Effector memory CD8-positive, alpha-beta T cell (primary cell): ENCODE measurements at places on chromosomes 11 and 22.
A peak's percentile ranks its signal among the peaks of the same experiment; 100 is the strongest.

- H3K27ac ChIP-seq, result no peak overlapping the region
- H3K27me3 ChIP-seq, result no peaks in the 10 kb centered on the region
Observed at GRCh38 chr11:80321786-80322185, 881.0 kb upstream of the TENM4 start.

GRCh38 chr11:131284041-131284440 lies 86.4 kb upstream of the NTM start:
- H3K36me3 ChIP-seq, result no peaks in the 10 kb centered on the region
- H3K27ac ChIP-seq, result no peak overlapping the region
- H3K4me1 ChIP-seq, result no peaks in the 10 kb centered on the region
- no peak for DNase-seq
- no peaks in the 10 kb centered on the region for H3K27me3 ChIP-seq

GRCh38 chr11:34408580-34409172 lies 30.1 kb upstream of the CAT start:
- H3K4me3 ChIP-seq, result no peak overlapping the region
- peaks cover 10% of the 10 kb centered on the region for H3K4me1 ChIP-seq
- peaks cover 47% of the 10 kb centered on the region for H3K27me3 ChIP-seq
- no peaks in the 10 kb centered on the region for H3K36me3 ChIP-seq
- DNase-seq, result no peak

GRCh38 chr11:15118431-15118830 lies 3.7 kb downstream of the INSC start:
- no peak overlapping the region for H3K4me3 ChIP-seq
- peaks cover 5% of the 10 kb centered on the region for H3K4me1 ChIP-seq
- H3K36me3 ChIP-seq, result no peaks in the 10 kb centered on the region
- peaks cover 80% of the 10 kb centered on the region for H3K27me3 ChIP-seq
- no peak for DNase-seq

- no peaks in the 10 kb centered on the region for H3K27me3 ChIP-seq
- H3K27ac ChIP-seq, result peak overlapping the region; percentile 44
- H3K36me3 ChIP-seq, result peaks cover 17% of the 10 kb centered on the region
- H3K4me1 ChIP-seq, result peaks cover 22% of the 10 kb centered on the region
- DNase-seq, result no peak
Observed at GRCh38 chr22:36457688-36458450, 23.6 kb downstream of the TXN2 start.

DNA sequence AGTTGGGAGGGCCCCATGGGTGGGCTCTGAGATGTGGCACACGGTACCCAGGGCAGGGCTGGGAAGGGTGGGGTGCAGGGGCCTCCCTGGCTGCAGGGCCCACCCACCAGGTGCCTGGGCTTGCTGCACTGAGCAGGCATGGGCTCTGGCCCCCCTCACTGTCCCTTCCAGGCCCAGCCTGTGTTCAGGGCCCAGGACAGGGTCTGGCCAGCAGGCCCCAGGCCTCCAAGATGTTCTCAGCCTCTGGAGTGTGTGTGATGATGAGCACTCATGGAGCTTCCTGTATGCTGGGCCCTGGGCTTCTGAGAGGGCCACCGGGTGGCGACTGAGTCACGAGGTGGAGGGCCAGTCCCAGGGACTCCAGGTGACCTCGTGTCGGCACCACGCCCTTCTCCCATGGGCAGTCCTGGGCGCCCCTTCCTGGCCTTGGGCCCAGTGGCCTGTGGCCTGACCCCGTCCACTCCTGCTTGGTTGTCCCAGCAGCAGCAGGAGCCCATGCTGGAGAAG lies 55.9 kb upstream of the CCDC188 start:
- no peak for DNase-seq
- no peaks in the 10 kb centered on the region for H3K36me3 ChIP-seq
- H3K27me3 ChIP-seq, result peaks cover 6% of the 10 kb centered on the region
- H3K4me1 ChIP-seq, result peaks cover 21% of the 10 kb centered on the region
- H3K4me3 ChIP-seq, result peak overlapping the region; percentile 91
- H3K27ac ChIP-seq, result peak overlapping the region; percentile 95

DNA sequence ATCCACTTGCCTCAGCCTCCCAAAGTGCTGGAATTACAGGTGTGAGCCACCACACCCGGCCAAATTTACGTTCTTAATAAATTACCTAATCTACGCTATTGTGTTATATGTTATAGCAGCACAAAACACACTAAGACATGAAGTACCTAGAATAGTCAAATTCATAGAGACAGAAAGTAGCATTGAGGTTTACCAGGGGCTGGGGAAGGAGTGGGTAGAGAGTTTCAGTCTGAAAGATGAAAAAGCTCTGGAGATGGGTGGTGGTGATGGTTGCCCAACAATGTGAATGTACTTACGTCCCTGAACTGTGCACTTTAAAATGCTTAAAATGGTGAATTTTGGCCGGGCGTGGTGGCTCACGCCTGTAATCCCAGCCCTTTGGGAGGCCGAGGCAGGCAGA lies 65.7 kb upstream of the NUP50 start:
- H3K27ac ChIP-seq, result no peak overlapping the region
- no peak for DNase-seq
- H3K36me3 ChIP-seq, result no peaks in the 10 kb centered on the region
- H3K27me3 ChIP-seq, result peaks cover 91% of the 10 kb centered on the region
- H3K4me1 ChIP-seq, result peaks cover 1% of the 10 kb centered on the region
- no peak overlapping the region for H3K4me3 ChIP-seq

GRCh38 chr11:69170704-69171103 lies 15.0 kb downstream of the SMIM38 start:
- no peaks in the 10 kb centered on the region for H3K36me3 ChIP-seq
- no peak overlapping the region for H3K4me3 ChIP-seq
- no peak overlapping the region for H3K27ac ChIP-seq
- no peaks in the 10 kb centered on the region for H3K4me1 ChIP-seq
- peaks cover 34% of the 10 kb centered on the region for H3K27me3 ChIP-seq

GRCh38 chr22:22400099-22400498 lies 108.4 kb downstream of the ZNF280B start:
- no peaks in the 10 kb centered on the region for H3K36me3 ChIP-seq
- no peak for DNase-seq
- no peaks in the 10 kb centered on the region for H3K4me1 ChIP-seq

DNA sequence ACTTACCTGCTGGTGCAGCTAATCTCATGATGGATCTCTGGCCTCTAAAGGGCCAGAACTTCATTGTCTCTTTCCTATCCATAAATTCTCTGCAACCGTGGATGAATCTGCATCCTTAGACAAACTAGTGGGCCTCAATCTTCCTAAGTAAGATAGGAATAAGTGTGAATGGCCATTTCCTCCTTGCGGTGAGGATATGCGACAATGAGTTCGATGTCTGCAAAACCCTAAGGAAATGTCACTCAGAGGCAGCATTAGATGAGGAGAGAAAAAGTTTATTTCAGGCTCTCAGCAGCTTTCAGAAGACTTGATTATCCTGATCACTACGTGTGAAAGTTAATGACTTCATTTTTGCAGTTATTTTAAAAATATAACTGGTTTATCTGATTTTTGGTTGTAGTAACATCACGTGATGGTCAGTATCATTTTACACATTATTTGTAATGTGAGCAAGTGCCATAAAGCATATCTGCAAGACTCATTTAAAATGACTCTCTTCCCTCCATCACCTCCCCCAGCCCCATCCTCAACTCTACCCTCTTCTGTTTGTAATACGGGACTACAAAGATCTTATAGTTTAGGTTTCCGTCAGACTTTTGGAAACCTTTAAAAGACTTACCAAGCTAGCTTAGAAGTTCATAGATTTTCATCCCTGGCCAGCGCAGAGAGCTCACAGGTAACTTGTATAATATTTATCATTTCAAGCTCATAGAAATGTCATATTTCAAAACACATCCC lies 10.2 kb downstream of the GRAP2 start:
- H3K27me3 ChIP-seq, result no peaks in the 10 kb centered on the region
- H3K4me3 ChIP-seq, result peak overlapping the region; percentile 89
- peaks cover 47% of the 10 kb centered on the region for H3K36me3 ChIP-seq
- H3K27ac ChIP-seq, result peak overlapping the region; percentile 96
- DNase-seq, result no peak

- H3K36me3 ChIP-seq, result no peaks in the 10 kb centered on the region
- H3K4me3 ChIP-seq, result no peak overlapping the region
- DNase-seq, result no peak
- no peak overlapping the region for H3K27ac ChIP-seq
- H3K27me3 ChIP-seq, result no peaks in the 10 kb centered on the region
Observed at GRCh38 chr11:27928809-27929208, 179.1 kb downstream of the KIF18A start.

DNA sequence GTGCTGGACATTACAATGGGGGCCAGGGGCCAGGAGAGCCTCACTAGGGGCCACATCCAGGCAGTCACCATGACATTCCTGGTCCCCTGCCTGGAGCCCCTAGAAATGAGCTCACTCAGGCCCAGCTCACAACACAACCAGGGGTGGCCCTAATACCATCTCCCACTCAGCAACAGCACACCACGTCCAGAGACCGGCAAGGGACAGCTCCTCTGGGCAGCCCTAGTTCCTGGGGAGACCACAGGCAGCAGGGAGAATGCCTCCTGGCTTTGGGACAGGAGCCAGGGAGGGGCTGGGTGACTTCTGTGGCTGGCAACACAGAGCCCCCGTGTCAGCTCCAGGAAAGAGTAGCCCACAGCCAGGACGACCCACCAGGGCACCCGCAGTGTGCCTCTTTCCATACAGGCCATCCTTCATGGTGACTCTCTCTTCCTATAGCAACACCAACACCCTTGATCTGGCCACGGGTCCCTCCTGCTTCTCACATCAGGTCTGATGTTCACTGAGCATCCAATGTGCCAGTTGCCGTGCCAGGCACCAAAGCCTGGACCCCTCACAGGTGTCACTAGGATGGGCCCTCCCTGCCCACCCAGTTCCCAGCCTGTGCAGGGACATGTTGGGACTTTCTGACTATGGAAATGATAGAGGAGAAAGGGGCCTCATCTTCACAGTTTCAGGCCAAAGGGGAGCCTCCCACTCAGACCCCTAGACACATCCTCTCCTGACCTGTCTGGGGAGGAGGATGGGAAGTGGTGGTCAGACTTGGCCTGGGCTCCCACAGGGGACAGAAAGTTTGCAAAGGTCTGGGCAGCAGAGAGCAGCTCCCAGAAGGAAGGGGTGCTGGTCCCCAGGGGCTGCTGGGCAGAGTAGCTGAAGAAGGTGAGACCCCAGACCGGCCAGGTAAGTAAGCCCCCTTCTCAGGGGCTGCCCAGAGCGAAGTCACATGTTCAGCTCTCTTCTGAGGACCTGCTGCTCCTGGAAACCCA lies 43.2 kb downstream of the IGLL5 start:
- H3K4me1 ChIP-seq, result peaks cover 40% of the 10 kb centered on the region
- H3K27ac ChIP-seq, result peak overlapping the region; percentile 87
- no peaks in the 10 kb centered on the region for H3K27me3 ChIP-seq

DNA sequence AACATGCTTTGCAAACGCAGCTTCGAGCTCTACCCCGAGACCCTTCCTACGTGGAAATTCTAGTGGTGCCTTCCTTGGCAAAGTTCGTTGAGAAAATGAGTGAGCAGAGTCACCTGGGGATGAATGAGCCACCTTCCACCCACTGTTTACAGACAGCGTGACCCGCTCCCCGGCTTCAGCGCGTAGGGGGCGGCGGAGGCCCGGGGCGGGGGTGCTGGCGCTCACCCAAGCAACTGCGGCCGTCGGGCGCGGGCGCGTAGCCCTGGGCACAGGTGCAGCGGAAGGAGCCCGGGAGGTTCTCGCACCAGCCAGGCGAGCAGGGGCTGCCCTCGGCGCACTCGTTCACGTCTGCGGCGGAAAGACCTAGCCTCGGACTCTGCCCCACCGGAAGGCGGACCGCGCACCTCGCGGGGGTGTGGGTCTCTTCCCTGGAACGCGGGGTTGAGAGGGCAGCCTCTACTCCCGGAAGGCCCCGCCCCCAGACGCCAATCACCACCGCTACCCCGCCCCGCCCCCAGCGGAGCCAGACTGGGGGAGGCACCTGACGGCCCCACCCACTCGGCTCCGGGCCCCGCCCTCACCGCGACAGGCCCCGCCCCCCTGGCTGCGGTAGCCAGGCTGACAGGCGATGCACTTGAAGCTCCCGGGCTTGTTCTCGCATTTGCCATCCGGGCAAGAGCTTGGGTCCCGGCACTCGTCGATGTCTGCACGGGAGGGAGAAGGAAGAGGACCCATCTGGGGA lies 11.8 kb downstream of the LTBP3 start:
- H3K4me1 ChIP-seq, result peaks cover 36% of the 10 kb centered on the region
- H3K27me3 ChIP-seq, result no peaks in the 10 kb centered on the region
- peak overlapping the region; percentile 85 for H3K4me3 ChIP-seq
- H3K36me3 ChIP-seq, result peaks cover 16% of the 10 kb centered on the region
- DNase-seq, result peak; percentile 99

DNA sequence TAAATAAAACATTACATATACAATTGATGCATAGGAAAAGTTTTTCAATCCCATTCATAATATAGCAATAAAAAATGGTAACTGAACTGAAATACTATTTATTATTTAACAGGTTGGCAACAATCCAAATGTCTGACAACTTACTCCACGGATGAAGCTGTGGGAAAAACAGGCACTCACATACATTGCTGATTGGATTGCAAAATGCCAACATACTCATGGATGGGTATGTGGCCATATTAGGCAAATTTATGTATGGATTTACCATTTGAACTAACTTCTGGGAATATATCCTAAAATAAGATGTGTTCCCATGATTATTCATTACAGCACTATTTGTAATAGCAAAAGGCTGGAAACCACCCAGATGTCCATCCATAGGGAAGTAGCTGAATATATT lies 3.2 kb upstream of the BIRC2 start:
- peak overlapping the region; percentile 32 for H3K27ac ChIP-seq
- H3K4me3 ChIP-seq, result no peak overlapping the region
- H3K4me1 ChIP-seq, result peaks cover 33% of the 10 kb centered on the region
- no peak for DNase-seq
- H3K36me3 ChIP-seq, result peaks cover 35% of the 10 kb centered on the region
- no peaks in the 10 kb centered on the region for H3K27me3 ChIP-seq

GRCh38 chr22:48494968-48495750 lies 1332.5 kb downstream of the BRD1 start:
- H3K27me3 ChIP-seq, result peaks cover 35% of the 10 kb centered on the region
- peaks cover 2% of the 10 kb centered on the region for H3K36me3 ChIP-seq
- DNase-seq, result no peak
- H3K4me3 ChIP-seq, result no peak overlapping the region
- no peak overlapping the region for H3K27ac ChIP-seq

DNA sequence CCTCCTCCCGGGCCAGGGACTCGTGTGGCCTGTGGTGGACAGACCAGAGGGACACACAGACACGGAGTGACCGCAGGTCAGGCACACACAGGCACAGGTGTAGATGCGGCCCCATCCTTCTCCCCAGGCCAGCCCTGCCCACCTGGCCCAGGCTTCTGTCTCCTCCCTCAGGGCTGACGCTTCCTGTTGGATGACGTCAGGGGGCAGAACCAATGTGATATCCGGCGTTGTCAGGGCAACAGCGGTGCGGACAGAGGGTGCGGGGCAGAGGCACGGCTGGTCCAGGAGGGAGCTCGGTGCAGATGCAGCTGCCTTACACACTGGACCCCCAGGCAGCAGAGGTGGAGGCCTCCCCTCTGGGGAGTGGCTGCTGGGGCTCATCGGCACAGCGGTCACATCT lies 2.9 kb upstream of the TUBGCP6 start:
- peak overlapping the region; percentile 72 for H3K4me3 ChIP-seq
- peaks cover 29% of the 10 kb centered on the region for H3K4me1 ChIP-seq
- DNase-seq, result peak; percentile 71
- H3K27me3 ChIP-seq, result no peaks in the 10 kb centered on the region

- no peak overlapping the region for H3K4me3 ChIP-seq
- peaks cover 4% of the 10 kb centered on the region for H3K4me1 ChIP-seq
- peaks cover 3% of the 10 kb centered on the region for H3K36me3 ChIP-seq
- no peak overlapping the region for H3K27ac ChIP-seq
- DNase-seq, result no peak
Observed at GRCh38 chr11:74310857-74311256, 583 bp downstream of the P4HA3 start.
